CD4-positive, alpha-beta T cell treated with Interleukin-6 at 100 ng/mL for 8 hours (primary cell): ENCODE measurements at places on chromosomes 1 and 21.

DNA sequence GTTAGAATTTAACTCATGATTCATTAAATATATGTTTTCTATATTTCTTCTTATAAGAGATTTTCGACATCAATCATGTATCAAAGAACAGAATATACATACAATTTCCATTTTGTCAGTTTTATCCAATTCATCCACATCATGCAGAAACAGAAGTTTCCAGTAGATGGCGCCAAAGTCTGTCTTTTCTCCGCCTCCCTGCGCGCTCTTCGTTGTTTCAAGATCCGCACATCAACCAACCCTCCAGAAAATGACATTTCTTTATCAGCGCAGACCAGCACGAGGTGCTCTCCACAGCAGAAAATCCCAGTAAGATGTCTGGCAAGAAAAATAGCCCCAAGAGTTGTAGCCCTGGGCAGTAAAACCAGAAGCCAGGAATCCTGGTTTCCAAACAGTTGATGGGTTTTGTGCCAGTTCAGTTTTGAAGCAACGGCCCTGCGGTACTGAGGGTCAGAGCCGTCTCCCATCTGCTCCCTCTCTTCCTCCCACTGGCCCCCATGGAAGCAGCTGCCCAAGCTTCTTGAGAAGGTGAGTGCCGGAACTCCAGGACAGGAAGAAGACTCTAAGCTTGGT, 38.6 kb upstream of the GPR137B start:
- peak; percentile 54 for DNase-seq

GRCh38 chr1:39745016-39745670, 6.5 kb downstream of the PPIE start:
- no peak for DNase-seq

- no peak for DNase-seq
These were observed 118.1 kb downstream of the EPHB2 start for GRCh38 chr1:22828484-22829308.

GRCh38 chr1:109385417-109385816, 12.3 kb downstream of the SORT1 start:
- DNase-seq: no peak

GRCh38 chr1:197688233-197688632, 87.0 kb downstream of the DENND1B start:
- no peak for DNase-seq

DNA sequence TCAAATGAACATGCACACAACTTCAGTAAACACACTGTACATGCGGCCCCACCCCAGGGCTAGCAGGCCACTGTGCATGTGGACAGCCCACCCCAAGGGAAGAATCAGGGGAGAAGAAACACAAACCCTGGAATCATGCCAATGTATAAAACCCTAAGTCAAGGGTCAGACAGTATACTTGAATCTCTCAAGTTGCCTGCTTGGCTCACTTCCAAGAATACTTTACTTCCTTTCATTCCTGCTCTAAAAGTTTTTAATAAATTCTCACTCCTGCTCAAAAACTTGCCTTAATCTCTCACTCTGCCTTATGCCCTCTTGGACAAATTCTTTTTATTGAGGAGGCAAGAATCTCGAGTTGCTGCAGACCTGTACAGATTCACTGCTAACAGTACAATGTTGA, 231.2 kb upstream of the CACYBP start:
- DNase-seq: no peak

GRCh38 chr1:69377507-69377906, 190.2 kb upstream of the LRRC7 start:
- no peak for DNase-seq

DNA sequence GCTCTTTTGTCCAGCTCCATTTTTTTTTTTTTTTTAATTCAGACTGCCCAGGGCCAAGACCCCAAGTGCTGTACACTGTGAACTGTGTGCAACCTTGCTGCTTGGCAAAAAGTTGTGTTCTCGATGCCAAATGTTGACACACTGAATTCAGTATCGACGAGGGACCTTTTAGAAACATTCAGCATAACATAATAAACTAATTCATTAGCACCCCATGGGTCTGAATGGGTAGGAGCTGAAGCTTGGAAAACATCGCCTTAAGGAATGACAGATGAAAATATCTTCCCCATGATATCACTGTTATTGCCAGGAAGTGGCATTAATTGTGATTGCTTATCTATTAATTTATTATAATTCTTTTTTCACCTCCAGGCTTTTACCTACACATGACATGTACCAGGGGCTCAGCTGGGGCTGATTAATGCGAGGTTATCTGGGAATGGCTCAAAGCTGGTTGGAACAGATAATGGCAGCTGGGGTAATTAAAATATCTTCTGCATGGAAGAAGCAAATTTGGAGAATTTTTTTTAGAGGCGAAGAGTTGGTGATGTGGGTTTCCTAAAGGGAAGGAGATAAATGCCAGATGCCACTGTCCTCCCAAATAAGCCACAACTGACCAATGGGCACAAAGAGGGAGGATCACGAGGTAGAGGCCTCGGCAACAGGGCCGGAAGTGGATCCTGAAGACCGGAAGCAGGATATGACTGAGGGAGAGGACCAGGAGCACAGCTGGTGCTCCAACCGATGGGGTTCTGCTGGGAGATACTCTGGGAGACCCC, 169.3 kb downstream of the GRIK3 start:
- DNase-seq: no peak

- peak; percentile 49 for DNase-seq
These were observed 36.8 kb upstream of the DUSP10 start for GRCh38 chr1:221778535-221779142.

GRCh38 chr1:22903113-22903512, 69.6 kb downstream of the LACTBL1 start:
- no peak for DNase-seq

- DNase-seq: no peak
These were observed 64.6 kb downstream of the CAPN2 start for GRCh38 chr1:223776826-223777454.

DNA sequence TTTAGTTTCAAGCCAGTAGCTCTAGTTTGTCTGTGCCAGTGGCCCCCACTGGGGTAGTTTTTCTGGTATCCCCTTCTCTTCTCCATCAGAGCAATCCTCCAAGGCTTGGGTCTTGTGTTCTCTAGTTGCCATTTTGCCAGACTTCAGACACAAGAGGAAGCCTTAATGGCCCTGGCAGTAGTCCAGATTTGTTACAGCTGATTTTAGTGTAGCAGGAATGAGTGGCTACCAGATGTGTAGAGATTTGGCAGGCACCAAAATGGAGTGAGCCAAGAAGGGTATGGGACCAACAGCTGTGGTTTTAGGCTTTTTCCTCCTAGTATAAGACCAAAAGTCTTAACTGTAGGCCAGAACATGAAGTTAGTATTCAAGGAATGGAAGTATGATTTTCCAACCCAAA, 56.8 kb downstream of the ACP6 start:
- no peak for DNase-seq

DNA sequence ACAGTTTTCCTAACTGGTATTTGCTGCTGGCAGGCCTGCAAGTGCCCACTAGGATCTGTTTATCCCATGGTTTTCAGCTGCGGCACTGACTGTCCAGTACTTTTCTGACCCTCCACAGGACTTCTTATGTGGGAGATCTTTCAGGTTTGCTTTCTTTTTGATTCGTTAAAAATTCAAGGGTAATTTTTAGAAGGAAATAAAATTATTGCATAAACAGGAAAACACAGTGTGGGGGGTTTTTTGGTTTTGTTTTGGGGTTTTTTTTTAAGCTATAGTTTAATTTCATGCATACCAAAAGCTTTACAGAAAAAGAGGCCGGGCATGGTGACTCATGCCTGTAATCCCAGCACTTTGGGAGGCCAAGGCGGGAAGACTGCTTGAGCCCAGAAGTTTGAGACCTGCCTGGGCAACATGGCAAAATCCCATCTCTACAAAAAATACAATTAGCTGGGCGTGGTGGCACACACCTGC, 3.6 kb downstream of the NIBAN1 start:
- no peak for DNase-seq

GRCh38 chr21:19340303-19340702, 936.7 kb upstream of the TMPRSS15 start:
- DNase-seq: no peak

DNA sequence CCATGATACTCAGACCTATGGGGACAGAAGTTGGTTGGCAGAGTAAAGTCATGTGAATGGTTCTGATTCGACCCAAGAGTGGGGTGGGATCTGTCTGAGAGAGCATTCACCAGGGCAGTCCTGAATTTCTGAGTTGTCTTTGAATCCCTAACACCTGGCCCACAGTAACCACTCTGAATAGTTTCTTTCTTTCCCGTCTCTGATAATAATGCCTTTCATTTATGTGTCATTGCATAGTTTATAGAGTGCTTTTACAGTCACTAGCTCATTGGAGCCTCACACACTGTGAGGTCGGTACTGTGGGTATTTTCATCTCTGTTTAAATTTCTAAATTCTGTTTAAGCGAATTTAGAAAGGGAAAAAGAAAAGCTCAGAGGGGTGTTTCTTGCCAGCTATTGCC, 147.1 kb downstream of the C1orf21 start:
- DNase-seq: no peak

GRCh38 chr1:116971965-116972673, 29.4 kb upstream of the CD101 start:
- DNase-seq: no peak

GRCh38 chr21:34675871-34676270, 7.1 kb downstream of the CLIC6 start:
- no peak for DNase-seq

GRCh38 chr1:175597969-175598765, 145.2 kb downstream of the TNR start:
- no peak for DNase-seq

DNA sequence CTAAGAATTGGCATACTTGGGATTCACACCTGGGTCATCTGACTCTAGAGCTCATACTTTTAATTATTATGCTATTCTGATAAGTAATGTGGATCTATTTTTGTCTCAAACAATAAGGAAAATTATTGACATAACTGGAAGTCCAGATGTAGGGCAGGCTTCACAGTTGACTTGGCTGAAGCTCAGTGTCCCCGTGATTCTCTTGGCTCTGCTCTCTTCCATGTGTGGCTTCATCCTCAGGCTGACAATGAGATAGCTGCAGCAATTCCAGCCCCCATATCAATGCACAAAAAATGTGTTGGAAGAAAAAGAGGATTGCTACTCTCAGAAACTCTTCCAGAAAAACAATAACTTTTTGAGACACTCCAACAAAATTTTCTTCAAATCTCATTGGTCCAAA, 23.8 kb downstream of the HSD11B1 start:
- no peak for DNase-seq

- no peak for DNase-seq
These were observed 45.4 kb downstream of the LCA5L start for GRCh38 chr21:39400173-39400572.

DNA sequence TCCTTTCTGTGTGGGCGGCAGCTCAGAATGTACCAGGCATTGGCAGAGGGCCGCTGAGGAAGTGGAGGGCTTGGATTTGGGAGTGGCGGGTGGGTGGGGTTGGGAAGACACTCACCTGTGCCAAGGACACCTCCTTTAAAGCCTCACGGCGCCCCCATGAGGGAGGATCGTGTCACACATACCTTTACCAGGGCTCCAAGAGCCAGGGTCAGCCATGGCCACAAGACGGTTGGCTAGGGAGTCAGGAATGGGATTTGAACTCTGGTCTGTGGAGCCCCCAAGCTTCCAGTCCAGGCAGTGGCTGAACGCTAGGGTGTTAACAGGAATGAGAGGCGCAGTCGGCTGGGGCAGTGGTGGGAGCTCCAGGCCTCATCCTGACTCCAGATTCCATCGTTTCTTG, 4.6 kb downstream of the NBL1 start:
- no peak for DNase-seq

DNA sequence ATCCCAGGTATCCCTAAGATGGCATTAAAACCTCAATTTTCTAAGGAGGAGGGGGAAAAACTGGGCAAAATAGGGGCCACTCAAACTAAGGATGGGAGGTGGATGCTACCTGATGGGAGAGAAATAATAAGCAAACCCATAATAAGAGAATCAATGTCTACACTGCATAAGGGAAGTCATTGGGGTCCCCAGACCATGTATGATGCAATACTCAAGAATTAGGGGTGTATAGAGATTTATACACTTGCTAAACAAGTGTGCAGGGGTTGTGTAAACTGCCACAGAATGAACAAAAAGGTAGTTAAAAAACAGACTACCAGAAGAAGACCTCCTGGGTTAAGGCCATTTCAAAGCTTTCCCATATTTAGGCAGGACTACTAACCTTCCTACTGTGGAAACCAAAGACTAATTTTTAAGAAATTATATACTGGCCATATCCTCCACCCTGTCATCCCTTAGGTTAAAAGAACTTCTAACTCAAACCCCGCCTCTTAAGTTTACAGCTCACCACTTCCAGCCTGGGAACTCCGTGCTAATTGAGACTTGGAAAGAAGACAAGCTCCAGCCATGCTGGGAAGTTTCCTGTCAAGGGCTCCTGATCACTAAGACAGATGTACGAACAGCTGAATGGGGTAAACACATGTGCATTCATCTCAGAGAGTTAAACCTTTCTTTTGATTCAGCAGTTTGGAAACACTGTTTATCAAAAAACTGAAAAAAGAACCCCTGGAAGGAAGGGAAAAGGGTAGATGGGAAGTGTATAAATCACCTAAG, 64.4 kb upstream of the TLR5 start:
- DNase-seq: no peak

- DNase-seq: no peak
These were observed 386.3 kb downstream of the USP25 start for GRCh38 chr21:16116069-16116468.

- DNase-seq: no peak
These were observed 211.9 kb upstream of the IRF2BP2 start for GRCh38 chr1:234821840-234822239.

DNA sequence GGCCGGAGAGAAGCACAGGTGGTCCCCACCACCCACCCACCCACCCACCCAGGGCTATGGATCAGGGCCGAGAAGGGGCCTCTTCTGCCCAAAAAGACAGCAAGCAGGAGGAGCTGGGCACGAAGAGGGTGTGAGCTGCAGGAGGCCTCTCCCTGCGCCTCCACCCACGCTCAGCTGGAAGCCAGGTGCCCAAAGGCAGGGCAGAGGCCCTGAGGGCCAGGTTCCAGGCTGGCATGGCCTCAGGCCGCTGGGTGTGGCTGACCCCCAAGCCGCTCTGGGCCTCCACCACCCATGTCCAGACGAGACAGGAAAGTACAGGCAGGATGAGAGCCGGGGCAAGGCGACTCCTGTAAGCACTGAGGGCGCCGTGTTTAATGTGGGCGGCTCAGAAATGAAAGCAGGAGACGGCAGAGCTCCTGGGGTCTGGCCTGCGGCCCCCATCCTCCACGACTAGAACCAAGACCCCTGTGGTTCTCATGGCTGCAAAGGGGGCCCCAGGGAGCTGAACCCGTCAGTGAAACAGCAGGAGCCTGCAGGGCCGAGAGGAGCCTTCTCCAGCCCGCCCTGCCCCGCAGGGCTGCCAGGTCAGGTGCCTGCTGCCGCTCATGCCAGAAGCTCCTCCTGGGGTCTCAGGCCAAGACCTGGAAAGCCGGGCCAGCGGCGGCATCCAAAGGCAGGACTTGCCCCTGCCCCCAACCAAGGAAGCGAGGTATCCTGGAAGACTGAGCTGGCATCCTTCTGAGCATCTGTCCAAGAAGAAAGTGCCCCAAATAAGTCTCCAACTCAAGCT, 56.0 kb downstream of the MEGF6 start:
- DNase-seq: no peak
